ENCODE measurements at places on chromosomes 6 and 20.
A peak's percentile ranks its signal among the peaks of the same experiment; 100 is the strongest.

GRCh38 chr20:57986666-57987065 is 241.8 kb downstream of the ANKRD60 start:
- DNase-seq: no peak

GRCh38 chr6:120764312-120764711 is 570.0 kb downstream of the TBC1D32 start:
- DNase-seq: no peak

GRCh38 chr6:73743556-73743955 is 47.6 kb downstream of the CD109 start:
- no peak for DNase-seq

- DNase-seq: no peak
Measured at GRCh38 chr20:24990810-24991252, 1.7 kb downstream of the APMAP start.

- DNase-seq: no peak
Measured at GRCh38 chr6:28953039-28953584, 29.3 kb upstream of the TRIM27 start.

- no peak for DNase-seq
Measured at GRCh38 chr6:37809197-37809543, 10.4 kb upstream of the ZFAND3 start.

- DNase-seq: no peak
Measured at GRCh38 chr6:6052216-6052615, 45.5 kb upstream of the NRN1 start.

DNA sequence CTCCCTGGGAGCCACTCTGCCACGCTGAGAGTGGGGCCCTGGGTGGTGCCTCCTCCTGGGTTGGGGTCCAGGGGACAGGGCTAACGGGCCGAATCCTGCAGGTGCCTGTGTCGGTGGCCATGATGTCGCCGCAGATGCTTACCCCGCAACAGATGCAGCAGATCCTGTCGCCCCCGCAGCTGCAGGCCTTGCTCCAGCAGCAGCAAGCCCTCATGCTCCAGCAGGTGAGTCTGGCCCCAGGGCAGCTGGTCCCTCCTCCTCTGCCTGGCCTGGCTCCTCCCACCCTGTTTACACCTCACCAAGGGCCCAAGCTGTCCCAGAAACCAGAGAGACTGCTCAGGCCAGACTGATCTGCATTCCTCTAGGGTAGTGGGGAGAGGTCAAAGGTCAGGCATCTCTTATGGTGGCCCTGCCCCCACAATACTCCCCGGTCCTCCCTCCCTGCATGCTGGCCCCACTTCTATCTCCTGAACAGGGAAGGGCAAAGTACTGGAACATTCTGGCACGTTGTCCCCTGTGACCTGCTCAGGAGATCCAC is 38.6 kb downstream of the FOXP4 start:
- DNase-seq: no peak

DNA sequence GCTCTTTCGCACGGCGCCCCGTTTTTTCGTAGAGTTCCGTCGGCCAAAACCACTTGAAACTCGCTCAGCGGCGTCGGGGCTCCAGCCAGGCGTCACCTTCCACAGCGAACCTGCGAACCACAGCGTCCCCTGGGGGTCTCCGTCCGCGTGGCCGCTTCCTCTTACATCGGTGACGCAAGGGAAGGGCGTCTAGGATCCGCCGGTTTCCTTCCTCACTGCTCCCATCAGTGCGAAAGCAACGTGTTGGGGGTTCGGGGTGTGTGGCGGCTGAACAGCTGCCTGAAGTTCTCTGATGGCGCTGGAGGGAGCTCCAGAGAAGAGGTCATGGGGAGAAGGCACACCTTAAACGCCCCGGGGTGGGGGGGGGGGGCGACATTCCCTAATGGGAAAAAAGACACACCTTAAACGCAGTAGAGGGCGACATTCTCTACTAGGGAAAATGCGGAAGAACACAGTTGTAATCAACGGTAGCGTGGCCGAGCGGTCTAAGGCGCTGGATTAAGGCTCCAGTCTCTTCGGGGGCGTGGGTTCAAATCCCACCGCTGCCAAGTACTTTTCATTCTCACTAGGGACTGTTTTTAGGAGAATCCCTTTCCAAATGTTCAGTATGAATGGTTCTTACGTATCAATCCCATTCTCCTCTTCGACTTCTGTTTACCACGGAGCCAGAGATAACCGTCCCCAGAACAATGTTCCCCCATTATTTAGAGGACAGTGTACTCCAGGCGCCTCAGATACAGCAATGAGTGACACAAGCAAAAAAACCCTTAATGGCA is 16.4 kb downstream of the ZNF311 start:
- DNase-seq: no peak

- no peak for DNase-seq
Measured at GRCh38 chr6:156757849-156758248, 19.3 kb upstream of the ARID1B start.

GRCh38 chr20:39067526-39068216 is 105.5 kb downstream of the DHX35 start:
- no peak for DNase-seq

DNA sequence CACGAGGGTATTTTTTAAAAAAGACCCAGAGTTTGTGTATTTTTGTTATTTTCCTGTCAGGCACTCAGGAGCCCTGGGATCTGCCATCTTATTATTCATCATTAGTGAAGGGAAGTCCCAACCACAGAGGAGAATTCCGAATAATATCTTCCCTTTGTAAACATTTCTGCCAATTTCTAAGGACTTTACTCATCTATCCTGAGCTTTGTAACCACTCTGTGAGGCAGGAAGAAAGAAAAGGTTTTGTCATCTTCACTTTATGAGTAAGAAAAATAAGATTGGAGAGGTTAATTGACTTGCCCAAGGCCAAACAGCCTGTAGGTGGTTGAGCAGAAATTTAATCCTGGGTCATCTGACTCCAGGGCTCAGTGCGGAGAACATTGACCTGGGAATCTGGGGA is 23.0 kb upstream of the IYD start:
- DNase-seq: no peak

GRCh38 chr6:74431873-74432580 is 736.0 kb downstream of the CD109 start:
- DNase-seq: peak; percentile 35

DNA sequence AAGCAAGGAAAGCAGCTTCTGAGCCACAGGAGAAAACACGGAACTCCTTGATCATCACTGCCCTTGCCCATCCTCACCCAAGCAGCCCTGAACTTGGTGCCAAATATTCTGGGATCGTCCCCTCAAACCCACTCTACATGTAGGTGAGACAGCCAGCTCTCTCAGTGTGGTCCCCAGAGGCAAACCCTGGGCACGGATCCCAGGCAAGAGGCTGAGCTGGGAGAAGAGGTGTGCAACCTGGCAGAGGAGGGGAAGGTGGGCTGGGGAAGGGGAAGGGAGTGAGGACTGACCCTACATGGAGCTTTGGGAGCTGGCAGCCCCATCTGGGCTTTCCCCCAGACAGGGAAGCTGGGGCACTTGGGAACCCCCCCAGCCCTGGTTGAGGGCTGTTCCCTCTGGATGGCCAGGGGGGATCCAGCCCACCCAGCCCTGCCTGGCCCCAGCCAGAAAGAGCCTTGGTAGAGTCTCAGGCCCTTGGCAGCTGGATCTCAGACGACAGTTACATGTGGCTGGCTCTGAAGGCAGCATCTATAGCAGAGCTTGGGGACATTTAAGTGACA is 186.2 kb upstream of the CST7 start:
- no peak for DNase-seq

- no peak for DNase-seq
Measured at GRCh38 chr6:94278146-94278545, 858.8 kb upstream of the EPHA7 start.

DNA sequence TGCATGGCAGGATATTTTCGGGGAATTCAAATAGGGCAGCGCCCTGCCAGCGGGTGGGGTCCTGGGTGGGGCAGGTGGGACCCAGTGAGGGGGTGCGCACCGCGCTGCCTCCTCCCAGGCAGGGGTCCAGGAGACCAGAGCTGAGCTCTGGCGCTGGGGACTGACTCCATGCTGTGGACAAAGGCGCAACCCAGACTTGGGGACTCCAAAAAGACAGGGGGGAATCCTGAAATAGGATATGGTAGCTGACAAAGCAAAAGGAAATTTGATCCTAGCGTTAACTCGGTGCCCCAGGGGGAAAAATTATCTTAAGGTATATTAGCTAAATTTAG is 23.6 kb downstream of the TFAP2A start:
- no peak for DNase-seq

- no peak for DNase-seq
Measured at GRCh38 chr6:1247056-1247455, 64.8 kb upstream of the FOXQ1 start.

GRCh38 chr6:108123946-108124345 is 41.9 kb upstream of the NR2E1 start:
- no peak for DNase-seq

DNA sequence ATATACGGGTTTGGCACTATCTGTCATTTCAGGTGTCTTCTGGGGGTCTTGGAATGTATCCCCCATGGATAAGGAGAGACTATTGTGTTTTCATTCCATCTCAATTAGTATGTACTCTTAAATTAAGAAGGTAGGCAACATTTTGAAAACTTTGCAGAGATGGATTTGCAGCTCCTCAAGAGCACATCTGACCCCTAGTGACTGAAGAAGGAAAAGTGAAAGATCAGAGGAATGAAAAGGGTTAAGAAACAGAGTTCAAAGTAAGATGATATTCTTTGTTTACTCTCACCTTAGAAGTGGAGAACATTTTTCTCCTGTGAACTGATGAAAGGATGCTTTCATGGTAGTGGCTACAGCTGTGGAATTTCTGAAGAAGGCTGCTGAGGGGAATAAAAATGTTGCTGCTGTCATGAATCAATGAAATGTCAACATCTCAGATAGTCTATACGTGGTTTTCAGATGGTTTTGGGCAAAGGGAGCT is 41.5 kb downstream of the SH3BGRL2 start:
- DNase-seq: no peak

DNA sequence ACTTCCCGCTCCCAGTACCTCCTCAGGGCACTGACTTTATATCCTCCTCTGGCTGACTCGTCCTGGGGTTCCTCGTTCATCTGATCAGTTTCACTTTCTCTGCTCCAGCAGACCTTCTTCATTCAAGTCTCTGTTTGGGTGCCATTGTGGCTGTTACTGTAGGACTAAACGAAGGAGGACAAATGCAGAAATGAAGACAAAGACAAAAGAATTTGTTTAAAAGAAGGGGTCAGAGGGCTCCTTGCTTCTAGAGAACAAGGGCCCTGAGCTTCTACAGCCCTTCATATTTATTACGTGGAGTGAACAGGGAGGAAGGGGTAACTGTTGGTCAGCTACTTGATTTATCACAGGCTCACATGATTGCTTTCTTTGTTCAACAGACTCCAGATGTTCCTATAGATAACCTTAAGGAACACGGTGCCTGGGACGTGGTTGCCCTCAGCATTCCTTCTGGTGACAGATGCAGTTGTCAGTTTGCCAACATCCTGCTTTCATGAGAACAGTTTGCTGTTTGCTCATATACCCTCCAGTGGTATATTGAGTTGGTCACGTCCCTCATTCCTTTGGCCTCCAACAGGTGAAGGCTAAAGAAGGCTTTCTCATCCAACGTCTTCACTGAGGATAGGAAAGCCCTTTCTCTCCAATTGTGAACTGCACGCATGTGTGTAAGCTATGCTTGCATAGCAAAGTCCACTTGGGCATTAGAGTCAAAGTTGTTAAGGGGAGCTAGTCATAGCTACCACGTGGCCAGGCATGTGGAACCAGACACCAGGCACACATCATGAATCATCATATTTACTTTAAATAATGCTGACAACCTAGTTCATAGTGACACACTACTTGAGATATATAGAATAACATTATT is 69.1 kb upstream of the BTN3A2 start:
- DNase-seq: peak; percentile 83

DNA sequence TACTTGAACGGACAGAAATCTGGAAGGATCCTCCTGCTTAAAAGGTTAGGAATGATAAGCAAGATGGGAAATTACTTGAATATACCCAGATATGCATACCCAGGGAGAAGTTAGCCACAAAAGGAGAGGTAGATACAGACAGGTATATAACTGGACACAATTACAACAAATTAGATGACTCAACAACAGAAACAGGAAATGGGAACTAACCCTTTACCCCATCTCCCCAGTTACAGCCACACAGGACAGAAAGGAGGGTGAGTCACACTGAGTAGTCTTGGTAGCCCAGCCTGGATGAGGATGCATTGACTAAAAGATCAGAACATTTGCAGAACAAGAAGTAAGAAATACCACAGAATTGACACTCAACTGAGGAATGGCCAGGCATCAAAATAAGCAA is 61.2 kb downstream of the C6orf52 start:
- peak; percentile 83 for DNase-seq

DNA sequence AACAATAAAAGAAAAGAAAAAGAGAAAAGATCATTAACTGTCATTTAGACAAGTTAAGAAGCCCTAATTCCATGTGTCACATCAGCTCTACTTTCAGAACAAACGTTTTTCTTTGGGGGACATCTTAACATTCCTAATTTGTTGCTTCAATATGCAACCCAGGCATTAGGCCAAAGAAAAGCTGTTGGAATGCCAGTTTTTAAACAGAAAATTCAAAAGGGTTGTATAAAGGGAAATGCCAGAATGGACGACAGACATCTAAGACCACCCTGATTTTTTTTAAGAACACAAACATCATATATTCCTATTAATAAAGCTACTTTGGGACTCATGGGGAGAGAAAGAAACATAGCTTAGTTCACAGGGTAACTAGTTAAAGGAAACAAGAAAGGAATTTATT is 315.0 kb downstream of the GMDS start:
- no peak for DNase-seq

- no peak for DNase-seq
Measured at GRCh38 chr6:111406200-111406721, 76.8 kb downstream of the REV3L start.

GRCh38 chr6:3561725-3562124 is 104.9 kb upstream of the SLC22A23 start:
- no peak for DNase-seq
